Stimulated activated CD4-positive, alpha-beta T cell treated with anti-CD3 and anti-CD28 coated beads, TNF-alpha, amount 100 ng/mL, for 1 hour (primary cell): ENCODE measurements at places on chromosomes 5 and 9.

- DNase-seq = no peak
Observed at GRCh38 chr5:91135475-91136248, 247.5 kb downstream of the ARRDC3 start.

DNA sequence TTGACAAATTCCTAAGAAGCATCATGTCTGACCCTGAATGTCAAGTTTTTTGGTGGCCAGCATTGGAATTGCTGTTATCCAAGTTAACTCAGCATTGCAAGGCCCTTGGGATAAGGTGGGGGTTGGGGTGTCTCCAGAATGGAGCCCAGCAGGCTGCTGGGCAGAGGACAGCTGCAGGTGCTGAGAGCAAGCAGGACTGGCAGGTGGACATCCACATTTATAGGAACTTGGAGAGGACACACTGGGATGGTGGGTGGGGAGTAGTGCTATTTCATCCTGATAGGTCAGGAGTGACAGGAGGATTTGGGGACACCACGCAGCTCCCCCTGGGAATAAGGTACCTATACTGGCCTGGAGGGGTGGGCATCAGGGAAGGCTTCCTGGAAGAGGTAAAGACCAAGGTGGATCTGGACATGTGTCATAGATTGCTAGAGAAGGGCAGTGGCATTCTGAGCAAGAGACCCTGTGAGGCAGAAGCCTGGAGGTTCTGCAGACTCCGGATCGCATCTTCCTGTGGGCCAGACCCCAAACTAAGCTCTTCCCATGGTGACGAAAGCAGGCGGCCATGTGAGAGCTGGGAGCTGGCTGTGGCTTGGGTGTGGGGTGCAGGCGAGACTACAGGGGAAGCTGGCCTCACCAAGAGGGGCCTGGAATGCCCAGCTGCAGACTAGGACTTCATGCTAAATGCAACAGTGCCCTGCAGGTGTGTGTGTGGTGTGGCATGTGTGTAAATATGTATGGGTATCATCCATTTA lies 148.1 kb downstream of the RGS3 start:
- DNase-seq = no peak

DNA sequence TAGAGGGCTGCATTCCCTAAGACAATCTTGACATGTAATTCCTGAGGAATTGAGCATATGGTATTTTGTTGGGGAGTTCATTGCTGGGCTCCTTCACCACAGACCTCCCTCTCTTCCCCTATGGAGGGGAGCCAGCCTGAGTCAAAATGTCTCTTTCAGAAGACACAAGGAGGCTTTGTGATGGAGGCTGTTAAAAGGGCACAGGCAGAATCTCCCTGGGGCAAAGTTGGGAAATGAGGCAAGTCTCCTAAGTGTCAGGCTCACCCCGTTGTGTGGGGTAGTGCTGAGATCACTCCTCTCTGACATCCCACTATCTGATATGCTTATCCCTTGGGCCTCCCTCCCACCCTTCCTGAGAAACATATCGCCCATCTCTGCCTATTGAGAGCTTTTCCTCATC lies 30.6 kb downstream of the GFRA3 start:
- DNase-seq = no peak

- DNase-seq = no peak
Observed at GRCh38 chr5:150154618-150155128, 972 bp downstream of the PDGFRB start.

- DNase-seq = no peak
Observed at GRCh38 chr5:87945286-87945650, 323.4 kb downstream of the TMEM161B start.

DNA sequence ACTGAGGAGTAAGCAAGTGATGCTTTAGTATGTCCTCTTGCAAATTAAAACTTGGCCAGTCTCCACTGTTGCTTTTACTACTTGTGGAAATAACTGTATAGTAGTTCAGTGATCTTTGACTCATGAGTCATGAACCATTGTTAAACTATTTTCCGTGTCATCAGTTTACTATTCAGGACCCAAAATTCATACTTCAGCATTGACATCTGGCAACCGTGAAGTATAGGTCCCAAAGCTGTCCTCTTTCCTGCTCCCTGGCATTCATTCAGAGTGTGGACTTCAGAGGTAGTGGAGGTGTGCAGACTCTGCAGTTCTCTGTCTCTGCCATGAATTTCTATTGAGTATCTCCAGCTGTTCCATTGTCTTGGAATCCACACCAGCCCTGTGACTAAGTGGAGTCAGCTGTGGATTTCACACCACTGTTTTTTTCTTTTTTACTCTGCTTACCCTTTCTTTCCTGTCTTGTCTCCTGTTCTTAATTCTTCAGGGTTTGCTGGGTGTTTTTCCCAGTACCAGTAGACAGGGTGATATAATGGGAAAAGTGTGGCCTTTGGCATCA lies 7.5 kb downstream of the TDRD7 start:
- no peak for DNase-seq

DNA sequence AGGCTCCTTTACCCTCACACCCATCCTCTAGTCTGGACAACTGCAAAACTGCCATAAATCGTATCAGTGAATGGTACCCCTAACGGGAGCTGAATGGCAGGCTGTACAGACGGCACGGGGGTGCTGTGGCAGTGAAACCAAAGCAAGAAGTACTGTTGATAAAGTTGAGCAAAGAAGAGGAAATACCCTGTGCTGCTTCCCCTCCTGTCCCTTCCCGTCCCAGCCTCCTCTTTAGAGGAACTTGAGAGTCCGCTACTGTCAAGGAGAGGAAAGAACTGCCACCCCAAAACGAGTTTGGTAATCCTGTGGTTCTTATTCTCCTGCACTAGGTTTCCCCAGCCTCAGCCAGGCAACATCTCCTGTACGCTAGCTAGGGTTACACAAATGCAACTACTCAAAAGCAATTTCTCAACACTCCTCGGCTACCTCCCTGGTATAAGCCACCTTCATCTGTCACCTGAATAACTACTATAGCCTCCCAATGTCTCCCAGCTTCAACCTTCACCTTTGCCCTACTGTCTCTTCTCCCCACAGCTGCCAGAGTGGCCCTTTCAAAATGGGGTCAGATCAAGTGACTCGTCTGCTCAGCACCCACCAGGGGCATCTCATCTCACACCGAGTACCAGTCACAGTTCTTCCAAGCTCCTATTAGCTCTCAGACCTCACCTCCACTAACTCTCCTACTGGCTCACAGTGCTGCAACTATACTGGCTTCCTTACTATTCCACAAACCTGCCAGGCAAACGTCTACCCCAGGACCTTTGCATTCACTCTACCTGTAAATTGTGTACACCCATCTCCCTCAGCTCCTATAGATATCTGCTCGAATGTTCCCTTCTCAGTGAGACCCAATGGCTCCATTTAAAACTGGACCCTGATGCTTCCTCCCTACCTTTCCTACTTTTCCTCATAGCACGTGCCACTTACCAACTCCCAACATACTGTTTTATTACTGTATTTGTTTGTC lies 4.1 kb downstream of the GLRX start:
- DNase-seq = no peak

DNA sequence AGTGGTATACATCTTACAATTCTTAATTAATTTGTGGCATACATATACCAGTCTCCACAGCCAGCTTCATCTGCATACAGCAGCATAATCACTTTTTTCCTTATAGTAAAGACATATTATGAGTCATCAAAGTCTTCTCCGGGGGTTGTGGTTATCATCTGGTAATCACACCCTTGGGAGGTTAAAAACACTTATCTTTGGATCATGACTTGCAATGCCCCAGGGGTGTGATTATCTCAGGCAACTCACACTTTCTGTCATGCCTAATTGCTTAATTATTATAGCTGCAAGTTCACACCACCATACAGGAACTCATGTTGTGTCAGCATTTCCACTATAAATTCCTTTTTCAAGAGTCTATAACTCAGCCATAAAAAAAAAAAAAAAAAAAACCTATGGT lies 218.4 kb downstream of the ANXA1 start:
- DNase-seq = no peak

GRCh38 chr5:34740389-34740806 lies 84.3 kb downstream of the RAI14 start:
- no peak for DNase-seq

GRCh38 chr5:136109453-136110135 lies 23.1 kb upstream of the SMAD5 start:
- DNase-seq = no peak

GRCh38 chr5:6251565-6252102 lies 126.7 kb downstream of the MED10 start:
- no peak for DNase-seq

DNA sequence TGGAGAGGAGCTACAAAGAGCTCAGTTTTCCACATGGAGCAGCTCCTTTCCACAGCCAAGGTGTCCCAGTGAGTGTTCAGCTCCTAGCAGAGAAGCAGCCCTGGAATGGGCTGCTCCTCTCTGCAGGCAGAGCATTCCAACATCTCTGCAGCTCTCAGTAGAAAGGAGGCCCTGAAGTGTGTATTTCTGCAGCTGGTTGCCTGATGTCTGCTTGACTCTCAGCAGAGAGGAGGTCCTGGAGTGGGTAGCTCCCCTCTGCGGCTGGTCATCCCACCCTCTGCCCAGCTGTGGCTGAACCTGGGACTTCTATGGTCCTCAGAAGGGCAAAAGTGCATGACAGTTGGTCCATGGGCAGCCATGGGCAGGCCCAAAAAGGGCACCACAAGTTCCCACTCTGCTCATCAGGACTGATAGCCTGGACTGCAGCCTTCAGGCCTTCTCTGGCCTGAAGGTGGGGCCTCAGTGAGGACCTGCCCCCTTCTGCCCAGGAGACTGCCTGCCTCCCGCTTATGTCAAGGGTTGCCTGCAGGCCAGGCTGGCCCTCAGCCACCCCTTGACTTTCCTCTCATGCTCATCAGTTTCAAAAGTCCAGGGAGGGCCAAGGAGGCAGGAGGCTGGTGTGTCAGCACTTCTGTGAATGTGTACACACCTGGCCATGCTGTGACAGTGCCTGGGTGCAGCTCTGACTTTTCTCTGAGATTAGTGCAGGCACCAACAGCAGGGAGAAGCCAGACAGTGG lies 605.9 kb upstream of the FAM174A start:
- no peak for DNase-seq

DNA sequence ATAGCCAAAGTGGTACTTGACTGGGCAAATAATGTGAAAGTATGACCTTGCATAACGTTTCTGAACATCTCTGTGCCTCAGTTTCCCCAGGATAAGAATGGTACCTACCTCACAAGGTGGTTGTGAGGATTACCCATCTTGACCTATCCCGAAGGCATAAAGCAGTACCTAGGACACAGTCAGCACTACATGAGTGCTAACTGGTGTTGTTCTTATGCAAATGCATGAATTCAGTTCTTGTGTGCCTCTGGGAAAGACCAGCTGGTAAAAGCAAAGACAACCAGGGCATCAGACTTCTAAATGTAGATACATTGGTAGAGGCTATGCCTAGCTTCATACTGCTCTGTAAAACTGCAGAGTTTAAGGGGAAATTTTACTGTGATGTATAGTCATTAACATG lies 21.8 kb upstream of the TMEM252 start:
- DNase-seq = no peak

GRCh38 chr9:106771608-106772007 lies 91.4 kb upstream of the ZNF462 start:
- no peak for DNase-seq

GRCh38 chr9:24961762-24962161 lies 416.1 kb upstream of the IZUMO3 start:
- DNase-seq = no peak

GRCh38 chr5:144308906-144309670 lies 138.4 kb downstream of the KCTD16 start:
- DNase-seq = no peak

GRCh38 chr5:10866913-10867312 lies 105.9 kb upstream of the DAP start:
- DNase-seq = no peak

DNA sequence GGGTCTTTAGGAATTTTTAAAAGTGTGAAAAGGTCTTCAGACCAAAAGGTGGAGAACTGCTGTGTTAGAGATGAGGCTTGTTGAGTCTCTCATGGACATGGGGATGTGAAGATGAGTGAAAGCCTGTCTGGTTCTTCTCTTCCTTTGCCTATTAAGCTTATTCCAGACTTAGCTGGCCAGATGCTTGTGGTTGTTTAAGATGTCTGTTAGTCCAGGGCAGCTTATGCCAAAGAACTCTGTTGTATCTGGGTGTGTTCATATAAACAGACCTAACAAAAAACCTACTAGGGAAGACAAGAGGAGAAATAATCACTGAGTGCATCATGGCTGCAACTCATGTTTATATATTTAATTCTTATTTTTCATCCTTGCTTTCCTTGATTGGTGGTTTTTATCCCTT lies 57.5 kb upstream of the NCS1 start:
- no peak for DNase-seq

GRCh38 chr9:6827439-6828145 lies 69.8 kb downstream of the KDM4C start:
- DNase-seq = no peak

- DNase-seq = no peak
Observed at GRCh38 chr9:83183621-83184020, 120.7 kb upstream of the RASEF start.

- no peak for DNase-seq
Observed at GRCh38 chr5:37120270-37120669, 128.9 kb downstream of the CPLANE1 start.

DNA sequence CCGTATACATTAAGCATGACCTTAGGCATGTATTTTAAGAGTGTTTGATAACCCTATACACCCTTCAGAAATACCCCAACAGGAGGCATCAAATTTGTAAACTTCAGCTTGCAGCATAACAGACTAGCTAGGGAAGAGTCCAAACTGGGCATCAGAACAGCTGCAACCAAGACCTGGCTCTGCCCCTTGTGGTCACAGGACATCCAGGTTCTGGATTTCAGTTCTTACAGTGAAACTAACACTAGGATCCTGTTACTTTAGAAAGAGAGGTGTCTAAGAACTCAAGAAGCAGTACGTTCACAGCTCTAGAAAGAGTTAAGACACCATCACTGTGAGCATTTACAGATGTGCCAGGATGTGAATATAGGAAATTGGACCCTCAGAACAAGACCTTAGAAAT lies 229.8 kb downstream of the BNC2 start:
- no peak for DNase-seq

DNA sequence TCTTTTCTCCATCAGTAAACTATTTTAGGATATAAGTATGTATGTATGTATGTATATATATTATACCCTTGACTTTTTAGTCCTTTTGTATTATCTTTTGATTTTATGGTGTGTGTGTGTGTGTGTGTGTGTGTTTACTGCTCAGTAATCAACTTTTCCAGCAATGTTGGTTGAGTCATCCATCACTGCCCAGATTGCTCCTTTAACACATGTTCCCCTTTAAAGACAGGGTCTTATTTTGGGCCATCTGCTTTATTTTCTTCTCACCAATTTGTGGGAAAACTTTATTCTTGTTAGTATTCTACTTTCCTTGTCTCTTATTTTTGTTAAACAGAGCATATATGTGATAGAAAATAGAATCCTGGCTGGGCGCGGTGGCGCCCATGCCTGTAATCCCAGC lies 28.1 kb downstream of the ANKRD33B start:
- no peak for DNase-seq

- no peak for DNase-seq
Observed at GRCh38 chr5:65173130-65173525, 308.6 kb downstream of the ADAMTS6 start.
